ENCODE measurements at places on chromosomes 1 and 21.

- peaks cover 14% of the 10 kb centered on the region for H3K36me3 ChIP-seq
- no peak overlapping the region for H3K4me3 ChIP-seq
- 0 out of 2 replicates have a peak, but pooled peaks cover 2% of the 10 kb centered on the region for H3K4me1 ChIP-seq
- no peak overlapping the region for H3K27ac ChIP-seq
- DNase-seq: no peak
- no peaks in the 10 kb centered on the region for H3K27me3 ChIP-seq
Measured at GRCh38 chr1:35564037-35564883, 6.7 kb downstream of the NCDN start.

DNA sequence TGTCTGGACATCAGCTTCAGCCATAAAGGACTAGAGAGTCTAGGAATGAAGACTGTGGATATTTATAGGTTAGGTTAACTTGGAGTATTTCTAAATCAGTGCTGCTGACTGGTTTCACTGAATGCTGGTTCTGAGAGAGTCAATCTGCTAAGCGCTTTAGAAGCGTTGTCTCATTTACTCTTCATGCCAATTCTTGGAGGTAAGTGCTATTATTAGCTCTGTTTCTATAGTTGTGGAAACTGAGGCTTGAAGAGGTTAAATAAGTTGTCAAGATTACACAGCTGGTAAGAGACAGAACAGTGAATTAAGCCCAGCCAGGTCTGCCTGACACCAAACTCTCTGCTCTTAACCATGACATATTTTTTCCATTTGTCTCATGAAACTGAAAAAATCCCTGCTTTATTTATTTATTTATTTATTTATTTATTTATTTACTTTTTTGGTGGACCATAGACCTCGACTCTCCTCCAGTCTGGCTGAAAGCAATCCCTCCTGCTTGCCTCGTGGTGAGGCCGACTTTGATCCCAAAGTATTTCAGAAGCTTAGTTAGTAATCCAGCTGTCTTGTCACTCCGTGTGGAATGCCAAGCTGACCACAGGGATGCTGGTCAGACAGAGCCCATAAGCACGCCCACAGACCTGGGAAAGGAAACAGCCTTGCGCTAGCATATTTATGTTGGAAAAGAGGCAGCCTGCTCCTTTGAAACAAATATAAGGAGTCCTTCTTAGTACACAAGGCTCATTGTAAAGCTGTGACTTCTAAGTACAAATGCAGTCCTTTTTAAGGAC is 16.9 kb downstream of the NTMT2 start:
- no peaks in the 10 kb centered on the region for H3K27me3 ChIP-seq
- no peak overlapping the region for H3K4me3 ChIP-seq
- H3K27ac ChIP-seq: no peak overlapping the region
- no peak for DNase-seq

DNA sequence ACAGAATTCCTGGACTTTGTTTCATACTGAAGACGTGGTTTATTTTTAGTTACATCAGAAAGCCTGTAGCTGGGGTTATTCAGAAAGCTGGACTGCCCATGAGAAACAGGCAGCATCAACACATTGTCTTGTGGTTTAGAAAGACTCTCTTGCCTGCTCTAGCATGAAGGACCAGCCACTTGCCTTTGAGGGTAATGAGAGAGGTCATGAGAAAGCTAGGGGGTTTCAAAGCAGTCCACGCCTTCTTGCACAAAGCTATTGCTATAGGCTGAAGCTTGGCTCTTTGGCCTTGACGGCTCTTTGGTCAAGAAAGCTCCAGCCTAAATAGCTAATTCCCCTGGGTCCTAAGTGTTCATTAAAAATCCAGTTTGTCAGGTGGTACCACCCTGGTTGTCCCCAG is 208.1 kb downstream of the PRDM2 start:
- no peak overlapping the region for H3K27ac ChIP-seq
- no peaks in the 10 kb centered on the region for H3K4me1 ChIP-seq
- no peak for DNase-seq
- no peak overlapping the region for H3K4me3 ChIP-seq
- H3K27me3 ChIP-seq: no peaks in the 10 kb centered on the region

DNA sequence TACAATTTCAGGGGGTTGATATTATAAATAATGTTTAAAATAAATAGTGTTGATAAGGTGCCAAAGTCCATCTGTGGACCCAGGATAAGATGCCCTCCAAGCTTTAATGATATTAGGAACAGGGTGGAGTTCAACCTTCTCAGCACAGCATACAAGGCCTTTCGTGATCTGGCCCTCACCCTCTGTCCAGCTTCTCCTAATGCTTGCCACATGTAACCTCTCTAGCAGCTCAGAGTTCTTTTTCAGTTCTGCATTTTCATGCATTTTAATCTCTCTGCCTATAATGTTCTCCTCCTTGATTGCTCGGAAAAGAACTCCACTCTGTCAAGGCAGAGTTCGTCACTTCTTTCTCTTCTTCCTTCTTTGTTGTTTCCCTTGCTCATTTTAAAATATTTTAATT is 21.4 kb upstream of the SMAP2 start:
- no peaks in the 10 kb centered on the region for H3K27me3 ChIP-seq
- H3K4me1 ChIP-seq: no peaks in the 10 kb centered on the region
- H3K27ac ChIP-seq: no peak overlapping the region

- H3K36me3 ChIP-seq: no peaks in the 10 kb centered on the region
- DNase-seq: no peak
- H3K27me3 ChIP-seq: no peaks in the 10 kb centered on the region
- no peak overlapping the region for H3K4me3 ChIP-seq
- H3K27ac ChIP-seq: no peak overlapping the region
Measured at GRCh38 chr1:78440381-78440793, 50.4 kb upstream of the PTGFR start.

- DNase-seq: no peak
- no peaks in the 10 kb centered on the region for H3K4me1 ChIP-seq
- no peaks in the 10 kb centered on the region for H3K36me3 ChIP-seq
- no peaks in the 10 kb centered on the region for H3K27me3 ChIP-seq
- H3K27ac ChIP-seq: no peak overlapping the region
- no peak overlapping the region for H3K4me3 ChIP-seq
Measured at GRCh38 chr1:66890621-66891020, 34.0 kb downstream of the DNAI4 start.

DNA sequence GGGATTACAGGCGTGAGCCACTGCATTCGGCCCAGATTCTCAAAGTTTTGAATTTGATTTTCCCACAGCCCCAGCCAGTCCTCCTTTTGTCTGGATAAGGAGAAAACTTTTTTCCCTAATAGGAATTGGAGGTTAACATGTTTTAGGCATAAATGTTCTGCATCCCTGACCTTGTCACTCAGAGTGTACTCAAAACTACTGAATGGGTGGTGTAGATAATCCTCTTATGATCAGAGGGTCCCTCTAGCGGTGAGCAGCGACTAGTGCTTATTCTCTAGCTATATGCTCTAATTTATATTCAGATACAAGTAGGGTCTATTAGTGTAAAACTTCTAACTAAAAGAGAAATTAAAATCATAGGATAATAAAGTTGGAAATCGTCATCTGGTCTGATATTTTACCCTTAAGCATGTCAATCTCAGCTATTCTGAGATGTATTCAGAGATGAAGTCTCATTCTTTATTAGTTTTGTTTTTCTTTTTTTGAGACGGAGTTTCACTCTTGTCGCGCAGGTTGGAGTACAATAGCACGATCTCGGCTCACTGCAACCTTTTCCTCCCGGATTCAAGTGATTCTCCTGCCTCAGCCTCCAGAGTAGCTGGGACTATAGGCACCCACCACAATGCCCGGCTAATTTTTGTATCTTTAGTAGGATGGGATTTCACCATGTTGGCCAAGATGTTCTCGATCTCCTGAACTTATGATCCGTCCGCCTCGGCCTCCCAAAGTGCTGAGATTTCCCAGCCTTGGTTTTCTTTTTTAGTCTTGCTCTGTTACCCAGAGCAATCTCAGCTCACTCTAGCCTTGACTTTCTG is 2.7 kb upstream of the PSMD4 start:
- DNase-seq: peak; percentile 51
- peaks cover 28% of the 10 kb centered on the region for H3K36me3 ChIP-seq

DNA sequence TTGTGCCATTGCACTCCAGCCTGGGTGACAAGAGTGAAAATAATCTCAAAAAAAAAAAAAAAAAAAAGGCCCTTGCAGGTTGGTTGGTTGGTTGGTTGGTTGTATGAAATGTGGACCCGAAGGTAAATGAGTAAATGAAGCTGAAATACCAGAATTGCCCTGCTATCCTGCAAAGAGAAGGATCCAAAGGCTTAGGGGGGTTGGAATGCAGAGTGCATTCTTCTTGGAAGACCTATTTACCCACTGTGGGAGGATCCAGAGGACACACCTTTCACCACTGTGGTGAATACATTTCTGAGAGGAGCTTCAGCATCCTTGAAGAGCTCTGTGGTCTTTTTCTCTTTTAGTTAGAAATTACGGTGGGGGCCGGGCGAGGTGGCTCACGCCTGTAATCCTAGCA is 28.7 kb upstream of the EIF4G3 start:
- no peaks in the 10 kb centered on the region for H3K36me3 ChIP-seq
- no peak overlapping the region for H3K27ac ChIP-seq
- no peak overlapping the region for H3K4me3 ChIP-seq

- H3K27me3 ChIP-seq: no peaks in the 10 kb centered on the region
- H3K4me3 ChIP-seq: no peak overlapping the region
- no peak overlapping the region for H3K27ac ChIP-seq
- H3K4me1 ChIP-seq: no peaks in the 10 kb centered on the region
Measured at GRCh38 chr1:233677690-233678354, 63.9 kb downstream of the KCNK1 start.

DNA sequence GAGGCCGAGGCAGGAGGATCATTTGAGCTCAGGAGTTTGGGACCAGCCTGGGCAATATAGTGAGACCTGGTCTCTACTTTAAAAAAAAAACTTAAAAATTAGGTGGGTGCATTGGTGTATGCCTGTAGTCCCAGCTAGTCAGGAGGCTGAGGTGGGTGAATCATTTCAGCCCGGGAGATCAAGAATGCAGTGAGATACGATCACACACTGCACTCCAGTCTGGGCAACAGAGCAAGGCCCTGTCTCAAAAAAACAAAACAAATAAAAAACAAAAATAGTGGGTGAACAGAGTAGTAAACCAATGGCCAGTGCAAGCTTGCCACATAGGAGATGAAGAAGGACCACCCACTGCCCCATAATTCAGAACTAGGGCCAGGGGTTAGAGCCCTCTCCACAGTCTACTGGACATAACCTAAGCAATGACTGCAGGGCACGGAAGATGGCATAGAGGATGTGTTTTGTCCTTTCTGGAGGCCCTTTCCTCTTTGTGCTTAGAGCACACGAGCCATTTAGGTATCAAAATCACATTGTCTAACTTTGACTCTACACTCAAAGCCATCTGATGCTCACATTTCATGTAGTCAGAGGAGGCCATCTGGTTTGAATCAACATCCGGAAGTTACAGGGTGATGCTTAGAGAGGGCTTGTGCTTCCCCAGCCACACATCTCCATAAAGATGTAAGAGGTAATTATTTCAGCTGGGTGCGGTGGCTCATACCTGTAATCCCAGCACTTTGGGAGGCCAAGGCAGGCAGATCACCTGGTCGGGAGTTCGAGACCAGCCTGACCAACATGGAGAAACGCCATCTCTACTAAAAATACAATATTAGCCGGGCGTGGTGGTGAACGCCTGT is 12.6 kb downstream of the CD2 start:
- H3K27me3 ChIP-seq: no peaks in the 10 kb centered on the region
- no peak overlapping the region for H3K4me3 ChIP-seq
- H3K4me1 ChIP-seq: no peaks in the 10 kb centered on the region
- no peak for DNase-seq

DNA sequence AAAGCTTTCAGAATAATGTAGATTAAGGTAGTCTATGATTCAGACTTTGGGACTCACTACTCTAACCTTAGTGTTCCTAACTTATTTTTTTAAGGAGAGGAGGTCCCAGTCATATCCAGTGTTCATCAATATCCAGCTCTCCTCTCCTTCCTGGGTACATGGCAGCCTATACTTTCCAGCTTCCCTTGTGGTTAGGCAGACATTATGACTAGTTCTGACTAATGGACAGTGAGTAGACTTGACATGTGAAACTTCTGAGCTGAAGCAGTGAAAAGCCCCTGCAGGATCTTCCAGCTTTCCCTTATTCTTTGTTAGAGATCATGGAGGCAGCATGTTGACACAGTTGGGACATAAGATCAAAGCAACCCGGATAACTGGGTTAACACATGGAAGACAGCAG is 144.2 kb downstream of the PTPRU start:
- H3K27ac ChIP-seq: no peak overlapping the region
- no peaks in the 10 kb centered on the region for H3K36me3 ChIP-seq
- H3K4me1 ChIP-seq: no peaks in the 10 kb centered on the region
- DNase-seq: no peak

- no peaks in the 10 kb centered on the region for H3K36me3 ChIP-seq
- no peaks in the 10 kb centered on the region for H3K27me3 ChIP-seq
- no peak for DNase-seq
- peaks cover 2% of the 10 kb centered on the region for H3K4me1 ChIP-seq
Measured at GRCh38 chr1:71835442-71835813, 446.9 kb downstream of the NEGR1 start.

DNA sequence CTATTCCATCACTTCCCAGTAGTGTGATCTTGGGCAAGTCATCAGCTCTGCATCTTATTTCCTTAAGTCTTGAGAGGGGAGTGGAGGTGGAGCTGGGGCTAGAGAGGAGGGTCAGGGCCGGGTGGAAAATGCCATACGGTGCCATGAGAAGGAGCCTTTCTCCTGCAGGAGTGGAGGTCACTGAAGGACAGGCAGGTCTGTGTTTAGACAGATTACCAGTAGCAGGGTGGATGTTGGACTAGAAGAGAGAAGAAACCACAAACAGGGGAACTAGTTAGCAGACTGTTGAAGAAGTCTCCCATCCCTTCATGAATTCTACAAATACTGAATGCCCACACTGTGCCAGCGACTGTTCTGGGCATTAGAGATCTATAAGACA is 13.9 kb upstream of the CPT2 start:
- no peak overlapping the region for H3K4me3 ChIP-seq
- H3K27me3 ChIP-seq: no peaks in the 10 kb centered on the region
- H3K27ac ChIP-seq: no peak overlapping the region
- no peaks in the 10 kb centered on the region for H3K36me3 ChIP-seq

- peaks cover 26% of the 10 kb centered on the region for H3K4me1 ChIP-seq
- no peak overlapping the region for H3K27ac ChIP-seq
- H3K4me3 ChIP-seq: no peak overlapping the region
- no peak for DNase-seq
- H3K36me3 ChIP-seq: no peaks in the 10 kb centered on the region
Measured at GRCh38 chr1:116375887-116376728, 3.1 kb downstream of the ATP1A1 start.

- DNase-seq: no peak
- no peak overlapping the region for H3K4me3 ChIP-seq
- H3K27me3 ChIP-seq: no peaks in the 10 kb centered on the region
- no peaks in the 10 kb centered on the region for H3K4me1 ChIP-seq
- no peaks in the 10 kb centered on the region for H3K36me3 ChIP-seq
Measured at GRCh38 chr1:219629296-219629880, 16.5 kb upstream of the ZC3H11B start.

DNA sequence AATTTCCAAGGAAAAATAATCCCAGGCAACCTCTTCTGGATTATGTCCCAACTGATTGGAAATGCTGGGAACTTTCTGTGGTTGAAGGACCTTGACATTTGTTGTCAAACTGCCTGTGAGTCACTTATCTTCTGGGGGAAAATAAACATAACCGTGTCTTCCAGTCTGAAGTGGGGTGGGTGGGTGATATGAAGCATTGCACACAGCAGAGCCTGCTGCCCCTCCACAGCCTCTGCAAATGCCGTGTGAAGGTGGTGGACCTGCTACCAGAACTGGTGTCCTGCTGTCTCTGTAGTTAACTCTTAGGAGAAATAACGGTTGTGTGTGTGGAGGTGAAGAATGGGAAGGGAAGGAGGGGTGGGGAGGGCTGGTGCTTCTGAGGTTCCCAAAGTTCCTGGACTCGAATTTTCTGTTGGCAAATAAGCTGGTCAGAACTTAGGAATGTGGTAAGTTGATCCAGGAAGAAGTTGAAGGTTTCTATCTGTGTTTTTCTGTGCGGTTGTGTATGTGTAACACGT is 23.2 kb downstream of the GALNT2 start:
- H3K27me3 ChIP-seq: no peaks in the 10 kb centered on the region
- H3K4me1 ChIP-seq: peaks cover 4% of the 10 kb centered on the region
- no peak for DNase-seq
- no peak overlapping the region for H3K4me3 ChIP-seq
- H3K36me3 ChIP-seq: no peaks in the 10 kb centered on the region
- H3K27ac ChIP-seq: no peak overlapping the region
